ENCODE measurements at places on chromosomes 5 and 9. TPM values are rescaled to one million over a fixed set of nuclear protein-coding genes. Genes with fewer than 3 reads are reported as not detected.
A peak's percentile ranks its signal among the peaks of the same experiment; 100 is the strongest.

DNA sequence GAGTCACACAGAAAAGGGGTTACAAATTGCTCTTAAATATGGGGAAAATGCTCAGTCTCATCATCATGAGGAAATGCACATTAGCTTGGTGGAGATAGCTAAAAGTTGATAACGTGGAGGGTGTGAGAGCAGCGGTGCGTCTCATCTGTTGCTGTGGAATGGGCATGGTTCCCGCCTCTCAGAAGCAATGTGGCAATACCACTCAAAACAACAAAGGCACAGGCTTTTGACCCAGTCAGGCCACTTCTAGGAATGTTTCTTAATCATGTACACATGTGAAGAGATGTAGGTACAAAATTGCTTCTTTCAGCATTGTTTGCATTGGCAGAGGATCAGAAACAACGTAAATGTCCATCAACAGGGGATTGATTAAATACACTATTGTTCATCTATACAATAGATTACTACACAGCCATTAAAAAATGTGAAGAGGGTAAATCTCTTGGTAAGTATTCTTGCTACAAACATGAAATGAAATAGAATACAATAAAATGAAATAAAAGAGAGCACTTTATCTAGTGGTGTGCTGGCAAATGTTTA lies 212.6 kb upstream of the MSX2 start:
- H3K36me3 ChIP-seq: no peaks in the 10 kb centered on the region
- no peak for DNase-seq
- no peak overlapping the region for H3K27ac ChIP-seq
- no peaks in the 10 kb centered on the region for H3K4me1 ChIP-seq

- no peak for DNase-seq
- no peaks in the 10 kb centered on the region for H3K36me3 ChIP-seq
- H3K27ac ChIP-seq: no peak overlapping the region
- H3K4me1 ChIP-seq: peaks cover 4% of the 10 kb centered on the region
- H3K27me3 ChIP-seq: no peaks in the 10 kb centered on the region
Observed at GRCh38 chr5:142492781-142493281, 168.0 kb upstream of the SPRY4 start.

DNA sequence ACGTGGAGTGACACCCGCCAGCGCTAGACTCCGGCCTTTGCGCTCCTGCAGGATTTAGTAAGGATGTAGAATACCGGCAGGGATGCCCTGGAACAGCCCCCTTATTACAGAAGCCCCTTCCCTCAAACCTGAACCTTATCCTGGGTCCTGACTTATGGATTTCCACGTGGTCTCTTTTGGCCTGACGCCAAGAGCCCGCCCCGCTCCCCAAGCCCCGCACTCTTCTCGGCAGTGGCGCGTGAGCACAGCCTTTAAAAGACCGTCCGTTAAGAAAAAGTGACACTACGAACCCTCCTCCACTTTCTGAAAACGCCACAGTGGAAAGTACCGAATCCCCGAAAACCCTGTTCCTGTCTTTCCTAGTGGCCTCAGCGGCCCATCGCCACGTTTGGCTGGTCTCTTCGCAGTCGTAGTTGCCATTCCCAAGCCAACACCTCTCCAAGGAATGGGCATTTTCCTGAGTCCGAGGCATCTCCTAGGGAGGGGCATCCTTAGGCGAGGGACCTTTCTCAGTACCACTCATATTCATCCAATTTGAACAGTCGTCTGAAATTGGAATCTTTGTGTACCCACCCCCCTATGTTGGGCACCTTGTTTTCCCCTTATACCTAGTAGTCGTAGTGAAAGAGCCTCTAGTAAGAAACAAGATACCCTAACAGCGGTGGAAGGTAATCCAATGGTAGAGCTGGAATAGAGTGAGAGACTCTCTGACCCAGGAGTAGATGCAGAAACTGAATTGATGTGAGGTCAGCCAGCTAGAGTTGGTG lies 732 bp upstream of the MCIDAS start:
- H3K4me1 ChIP-seq: peaks cover 18% of the 10 kb centered on the region
- DNase-seq: no peak
- no peaks in the 10 kb centered on the region for H3K36me3 ChIP-seq

CCIN gene
- total RNA-seq: 0.15 TPM

CARTPT gene
- total RNA-seq: not detected

DNA sequence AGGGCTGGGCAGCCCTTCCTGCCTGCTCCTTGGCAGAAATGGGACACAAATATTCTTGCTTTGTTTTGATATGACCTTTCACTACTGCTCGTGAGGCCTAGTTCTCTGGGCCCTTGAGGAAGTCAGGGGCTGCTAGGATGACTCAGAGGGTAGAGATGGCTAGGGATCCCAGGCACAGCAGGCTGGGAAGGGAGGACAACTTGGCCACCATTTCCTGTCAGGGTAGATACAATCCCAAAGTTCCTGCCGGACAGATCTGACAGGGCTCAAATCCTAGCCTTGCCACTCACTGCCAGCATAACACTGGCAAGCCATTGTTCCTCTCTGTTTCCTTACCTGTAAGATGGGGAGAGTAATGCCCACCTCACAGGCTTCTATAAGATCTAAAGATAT lies 31.7 kb upstream of the MEIKIN start:
- H3K4me3 ChIP-seq: no peak overlapping the region
- H3K27me3 ChIP-seq: no peaks in the 10 kb centered on the region
- no peaks in the 10 kb centered on the region for H3K4me1 ChIP-seq
- H3K36me3 ChIP-seq: no peaks in the 10 kb centered on the region
- DNase-seq: no peak

TEX10 gene
- total RNA-seq: 16.4 TPM

TNFSF15 gene
- total RNA-seq: 0.34 TPM

ANGPTL2 gene
- total RNA-seq: 84.3 TPM

GRCh38 chr5:33891788-33892619 lies at the start of gene ADAMTS12:
TSS of gene ADAMTS12 (minus strand) at chr5:33891990. CDS start at chr5:33891856, 134 bp downstream.
- H3K27ac ChIP-seq: peak within 1 kb of the TSS; percentile 27
- no peaks in the 10 kb centered on the region for H3K27me3 ChIP-seq
- peak within 1 kb of the TSS; percentile 44 for H3K4me3 ChIP-seq
- peak; percentile 74 for DNase-seq

GRCh38 chr5:108196276-108196675 lies 185.6 kb downstream of the FBXL17 start:
- H3K27me3 ChIP-seq: no peaks in the 10 kb centered on the region
- H3K4me3 ChIP-seq: no peak overlapping the region
- no peaks in the 10 kb centered on the region for H3K4me1 ChIP-seq
- H3K27ac ChIP-seq: no peak overlapping the region
- H3K36me3 ChIP-seq: no peaks in the 10 kb centered on the region

- no peaks in the 10 kb centered on the region for H3K27me3 ChIP-seq
- DNase-seq: no peak
- no peaks in the 10 kb centered on the region for H3K4me1 ChIP-seq
- no peak overlapping the region for H3K4me3 ChIP-seq
- H3K36me3 ChIP-seq: no peaks in the 10 kb centered on the region
- no peak overlapping the region for H3K27ac ChIP-seq
Observed at GRCh38 chr5:6175172-6175854, 203.0 kb downstream of the MED10 start.

GRCh38 chr9:120433701-120434100 lies 146.3 kb downstream of the CDK5RAP2 start:
- peaks cover 18% of the 10 kb centered on the region for H3K4me1 ChIP-seq
- no peaks in the 10 kb centered on the region for H3K27me3 ChIP-seq
- H3K27ac ChIP-seq: no peak overlapping the region
- no peak overlapping the region for H3K4me3 ChIP-seq
- no peaks in the 10 kb centered on the region for H3K36me3 ChIP-seq
- DNase-seq: no peak

DNA sequence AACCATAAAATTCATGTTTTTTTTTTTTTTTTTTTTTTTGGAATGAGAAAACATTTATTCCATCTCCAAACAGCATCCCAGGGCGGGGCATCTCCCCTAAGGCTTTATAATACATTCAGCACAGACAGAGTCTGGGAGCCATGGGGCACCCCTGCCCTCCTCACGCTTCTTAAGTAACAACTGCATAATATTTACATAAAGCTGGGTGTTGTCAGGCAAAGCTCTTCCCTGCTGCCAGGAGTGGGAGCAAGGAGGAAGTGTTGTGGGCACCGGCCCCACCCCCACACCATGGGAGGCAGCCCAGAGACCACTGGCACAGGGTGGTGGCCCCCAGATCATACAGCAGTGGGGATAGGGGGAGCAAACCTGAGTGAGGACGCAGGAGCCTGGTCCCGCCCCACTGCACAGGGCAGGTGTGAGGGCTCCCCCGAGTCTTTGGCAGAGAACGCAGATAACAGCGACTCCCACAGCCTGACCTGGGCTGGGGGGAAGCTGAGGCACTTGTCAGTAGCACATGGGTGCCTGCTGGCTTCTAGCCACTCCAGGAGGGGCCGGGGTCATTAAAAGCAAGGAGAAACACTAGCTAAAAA lies 86.1 kb upstream of the CEP78 start:
- H3K4me3 ChIP-seq: no peak overlapping the region
- H3K27me3 ChIP-seq: no peaks in the 10 kb centered on the region
- no peak for DNase-seq
- no peaks in the 10 kb centered on the region for H3K4me1 ChIP-seq
- H3K36me3 ChIP-seq: no peaks in the 10 kb centered on the region

DNA sequence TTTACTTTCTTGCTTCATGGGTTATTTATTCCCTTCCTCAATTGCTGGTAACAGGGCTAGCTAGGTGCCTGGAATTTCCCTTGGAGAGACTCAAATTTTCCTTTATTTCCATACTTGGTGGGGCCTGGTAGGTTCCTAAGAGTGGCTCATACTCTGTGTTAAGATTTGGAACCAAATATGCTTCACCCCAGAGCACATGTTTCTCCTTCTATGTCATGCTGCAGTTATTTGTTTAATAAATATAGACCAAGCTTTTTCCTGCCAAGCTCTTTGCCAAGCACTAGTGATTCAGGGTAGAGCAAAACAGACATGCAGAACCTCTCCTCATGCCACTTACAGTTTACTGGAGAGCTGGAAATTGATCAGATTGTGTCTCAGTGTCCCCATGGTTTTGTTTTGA lies 290.3 kb upstream of the SGCD start:
- H3K27ac ChIP-seq: no peak overlapping the region
- no peaks in the 10 kb centered on the region for H3K36me3 ChIP-seq
- no peaks in the 10 kb centered on the region for H3K4me1 ChIP-seq

PCDHA8 gene
- total RNA-seq: 0.72 TPM

DNA sequence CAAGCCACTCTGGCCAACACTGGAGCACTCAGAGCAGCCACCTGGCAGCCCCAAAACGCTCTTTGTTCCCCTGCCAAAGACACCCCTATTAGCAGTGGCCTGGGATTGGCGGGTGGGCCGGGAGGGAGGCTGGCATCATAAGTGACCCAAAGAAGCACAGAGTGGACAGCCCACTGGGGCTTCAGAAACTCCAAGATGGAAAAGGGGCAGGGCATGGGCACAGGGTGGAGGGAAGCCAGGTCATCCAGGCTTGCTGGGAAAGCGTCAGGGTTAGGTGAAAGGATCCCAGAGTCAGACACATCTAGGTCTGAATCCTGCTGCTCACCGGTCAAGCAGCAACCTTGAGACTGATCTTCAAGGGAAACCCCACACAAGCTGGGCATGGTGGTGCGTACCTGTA lies 14.8 kb downstream of the EEIG1 start:
- DNase-seq: no peak
- H3K27me3 ChIP-seq: no peaks in the 10 kb centered on the region
- H3K4me3 ChIP-seq: no peak overlapping the region
- peak overlapping the region; percentile 82 for H3K27ac ChIP-seq
- H3K4me1 ChIP-seq: peaks cover 70% of the 10 kb centered on the region
